ENCODE measurements at places on chromosomes 5 and 9.

- no peak for DNase-seq
Observed at GRCh38 chr9:93543117-93543516, 33.3 kb upstream of the PHF2 start.

DNA sequence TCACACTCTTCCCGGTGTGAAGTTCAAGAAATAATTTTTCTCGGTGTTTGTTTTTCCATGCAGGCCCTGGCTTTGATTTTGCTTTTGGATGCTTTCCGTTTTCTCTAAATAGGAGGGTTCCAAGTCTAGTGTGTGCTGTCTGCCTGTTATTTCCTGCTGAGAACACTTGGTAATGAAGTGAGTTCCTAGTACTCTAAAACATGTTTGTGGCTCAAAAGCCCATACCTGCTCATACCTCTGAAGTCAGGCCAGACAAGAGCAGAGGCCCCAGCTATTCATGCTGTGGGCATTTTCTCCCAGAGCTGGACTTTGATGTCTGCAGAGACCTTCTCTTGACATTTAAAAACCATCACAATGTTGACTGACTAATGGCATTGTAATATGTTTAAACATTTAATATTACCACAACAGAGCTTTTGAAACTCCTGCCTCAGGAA lies 211.2 kb downstream of the GOLPH3 start:
- DNase-seq: no peak

DNA sequence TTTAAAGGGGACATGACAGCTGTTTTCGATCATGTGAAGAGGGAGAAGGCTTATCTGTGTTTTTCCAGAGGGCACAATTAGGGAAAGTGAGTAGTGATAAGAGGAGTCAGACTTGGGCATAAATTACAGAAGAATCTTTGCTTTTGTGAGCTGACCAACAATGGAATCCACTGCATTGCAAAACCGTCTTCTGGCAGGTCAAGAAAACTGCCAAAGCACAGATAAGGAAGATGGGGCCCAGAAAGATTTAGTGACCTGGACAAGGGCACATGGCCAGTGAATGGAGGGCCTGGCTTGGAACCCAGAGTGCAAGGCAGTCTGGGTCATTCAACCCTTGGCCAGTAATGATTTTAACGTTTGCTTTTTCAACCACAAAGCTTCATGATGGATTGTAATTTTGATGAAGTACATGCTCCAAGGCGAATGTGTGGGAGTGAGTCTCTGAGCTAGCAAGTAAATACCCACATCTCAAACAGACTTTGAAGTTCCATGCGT lies 153.2 kb upstream of the MAST4 start:
- no peak for DNase-seq

- no peak for DNase-seq
Observed at GRCh38 chr9:124364141-124364540, 51.1 kb downstream of the PSMB7 start.

DNA sequence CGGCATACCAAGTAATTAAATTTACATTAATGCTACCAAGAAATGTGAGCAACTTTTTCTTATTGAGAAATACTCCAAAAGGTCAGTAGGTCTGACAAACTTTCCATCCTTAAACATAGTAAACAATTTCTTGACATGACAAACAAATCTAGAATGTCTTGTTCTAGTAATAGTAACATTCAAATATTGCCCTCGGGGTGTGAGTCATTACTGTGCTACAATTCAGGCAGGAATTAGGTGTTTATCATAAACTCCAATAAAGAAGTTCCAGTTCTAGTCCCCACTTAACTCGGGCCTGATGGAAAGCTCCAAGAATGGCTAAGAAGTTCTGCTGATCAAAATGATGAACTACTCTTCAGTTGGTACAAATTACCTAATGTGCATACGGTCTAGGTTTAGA lies 235.6 kb upstream of the TUSC1 start:
- DNase-seq: no peak

- DNase-seq: no peak
Observed at GRCh38 chr9:128798896-128799295, 11.8 kb downstream of the TBC1D13 start.

GRCh38 chr5:181045316-181045715 lies 5.2 kb downstream of the BTNL9 start:
- no peak for DNase-seq

DNA sequence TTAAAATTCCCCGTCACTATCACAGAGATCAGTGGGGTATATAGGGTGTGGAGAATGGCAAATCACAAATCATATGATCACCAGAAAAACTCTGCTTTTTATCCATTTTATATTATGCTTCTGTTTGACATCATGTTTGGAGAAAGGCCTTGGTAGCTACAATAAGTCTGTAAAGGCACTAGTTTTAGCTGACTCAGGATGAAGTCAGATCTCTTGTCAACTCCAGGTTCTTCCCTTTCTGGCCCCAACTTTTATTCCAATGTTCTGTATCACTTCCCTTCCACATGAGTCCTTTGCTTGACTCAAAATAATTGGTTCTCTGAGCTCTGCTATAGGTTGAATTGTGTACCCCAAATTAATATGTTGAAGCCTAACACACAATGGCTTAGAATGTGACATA lies 484.9 kb downstream of the PTPRD start:
- DNase-seq: no peak

DNA sequence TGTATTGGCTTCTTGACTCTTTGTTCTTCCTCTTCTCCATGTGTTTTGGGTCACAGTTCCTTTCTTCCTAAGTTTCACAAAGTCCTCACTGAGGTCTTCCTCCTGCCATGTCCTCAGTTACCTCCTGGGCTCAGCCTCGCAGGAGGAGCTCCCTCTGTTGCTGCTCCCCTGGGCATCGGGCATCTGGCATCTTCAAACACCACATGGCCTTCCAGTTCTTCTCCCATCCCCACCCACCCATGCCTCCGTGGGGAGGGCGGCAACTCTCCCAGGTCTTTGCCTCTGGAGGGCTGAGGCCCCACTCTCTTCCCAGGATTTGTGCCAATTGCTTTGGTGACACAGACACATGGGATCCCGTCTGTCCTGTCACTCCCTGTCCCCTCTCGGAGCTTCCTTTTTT lies 22.8 kb downstream of the MRPL36 start:
- DNase-seq: no peak

- no peak for DNase-seq
Observed at GRCh38 chr5:60494635-60495034, 205.3 kb downstream of the DEPDC1B start.
